ENCODE measurements at places on chromosomes 12 and 14. TPM values are rescaled to one million over a fixed set of nuclear protein-coding genes. Genes with fewer than 3 reads are reported as not detected.
A peak's percentile ranks its signal among the peaks of the same experiment; 100 is the strongest.

DNA sequence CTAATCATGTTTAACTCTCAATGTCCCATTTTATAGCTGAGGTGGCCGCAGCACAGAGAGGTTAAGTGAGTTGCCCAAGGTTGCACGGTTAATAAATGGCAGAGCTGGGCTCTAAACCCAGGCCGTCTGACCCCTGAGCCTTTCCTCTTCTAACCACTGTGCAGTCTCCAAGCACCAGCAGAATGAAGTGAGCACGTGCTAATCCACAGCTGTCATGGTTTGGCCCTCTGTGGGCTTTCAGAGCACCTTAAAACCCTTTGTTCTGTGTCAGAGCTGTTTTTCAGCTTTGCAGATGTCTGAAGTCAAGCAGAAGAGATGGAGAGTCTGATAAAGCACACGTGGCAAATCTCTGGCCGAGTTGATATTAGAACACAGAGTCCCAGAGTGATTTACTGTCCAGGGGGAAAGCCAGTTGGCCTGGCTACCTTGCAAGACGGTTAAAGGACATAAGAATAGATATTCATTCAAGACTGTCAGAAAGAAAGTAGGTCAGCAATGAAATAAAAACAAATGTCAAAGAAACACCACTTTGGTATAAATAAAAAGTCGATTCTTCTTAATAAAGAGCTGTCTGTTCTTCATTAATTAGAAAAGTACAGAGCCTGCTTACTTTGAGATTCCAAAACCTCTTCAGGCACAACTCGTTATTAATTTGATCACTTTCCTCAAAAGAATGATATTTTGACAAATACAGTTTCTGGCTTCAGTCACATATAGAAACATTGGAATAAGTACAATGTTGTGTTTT is 107.3 kb downstream of the CRADD start:
- peak overlapping the region; percentile 83 for H3K27ac ChIP-seq
- H3K4me1 ChIP-seq = peaks cover 3% of the 10 kb centered on the region
- DNase-seq = peak; percentile 48
- no peaks in the 10 kb centered on the region for H3K36me3 ChIP-seq
- no peak overlapping the region for H3K4me3 ChIP-seq

DNA sequence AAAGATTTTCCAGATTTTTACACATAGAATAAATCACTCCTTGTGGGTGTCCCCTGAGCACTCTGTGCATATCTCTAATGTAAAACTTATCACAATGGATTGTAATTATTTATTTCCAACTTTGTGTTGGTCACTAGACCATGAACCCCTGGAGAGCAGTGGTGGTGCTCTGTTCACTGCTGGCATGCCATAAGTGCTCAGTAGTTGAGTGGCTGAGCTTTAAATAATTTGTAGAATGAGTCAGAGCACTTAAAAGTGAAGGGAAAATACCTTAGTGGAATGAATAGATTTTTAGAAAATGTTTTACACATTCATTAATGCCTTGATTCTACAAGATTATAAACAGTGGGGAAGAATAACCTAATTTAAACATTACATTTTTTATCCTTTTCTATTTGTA is 6.3 kb downstream of the MGAT4C start:
- no peaks in the 10 kb centered on the region for H3K4me1 ChIP-seq
- H3K27ac ChIP-seq = no peak overlapping the region
- no peaks in the 10 kb centered on the region for H3K36me3 ChIP-seq
- DNase-seq = no peak
- no peak overlapping the region for H3K4me3 ChIP-seq

DNA sequence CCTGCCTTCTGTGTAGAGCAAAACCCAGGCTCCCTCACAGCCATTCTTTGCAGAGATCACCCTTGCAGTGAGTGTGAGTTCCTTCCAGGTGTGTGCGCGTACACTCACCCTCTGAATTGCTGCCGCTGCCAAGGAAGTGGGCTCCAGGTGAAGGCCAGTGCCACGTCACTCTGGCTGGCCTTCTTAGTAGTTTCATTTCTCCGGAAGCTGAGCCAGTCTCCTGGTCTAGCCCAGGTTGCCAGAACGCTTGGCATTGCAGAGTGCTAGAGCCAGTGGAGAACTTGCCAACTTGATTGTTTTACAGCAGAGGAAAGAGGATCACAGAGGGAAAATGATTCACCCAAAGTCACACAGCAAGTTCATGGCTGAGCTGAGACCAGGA is 11.0 kb downstream of the CBLN3 start:
- H3K27me3 ChIP-seq = no peaks in the 10 kb centered on the region
- no peak overlapping the region for H3K4me3 ChIP-seq
- H3K27ac ChIP-seq = peak overlapping the region; percentile 60
- H3K4me1 ChIP-seq = peaks cover 12% of the 10 kb centered on the region
- no peaks in the 10 kb centered on the region for H3K36me3 ChIP-seq
- peak; percentile 78 for DNase-seq

GRCh38 chr12:54040148-54040494 is 7.3 kb downstream of the HOXC5 start:
- no peaks in the 10 kb centered on the region for H3K36me3 ChIP-seq
- H3K27me3 ChIP-seq = peaks cover 100% of the 10 kb centered on the region
- H3K27ac ChIP-seq = no peak overlapping the region
- H3K4me1 ChIP-seq = no peaks in the 10 kb centered on the region
- no peak overlapping the region for H3K4me3 ChIP-seq
- no peak for DNase-seq

DNA sequence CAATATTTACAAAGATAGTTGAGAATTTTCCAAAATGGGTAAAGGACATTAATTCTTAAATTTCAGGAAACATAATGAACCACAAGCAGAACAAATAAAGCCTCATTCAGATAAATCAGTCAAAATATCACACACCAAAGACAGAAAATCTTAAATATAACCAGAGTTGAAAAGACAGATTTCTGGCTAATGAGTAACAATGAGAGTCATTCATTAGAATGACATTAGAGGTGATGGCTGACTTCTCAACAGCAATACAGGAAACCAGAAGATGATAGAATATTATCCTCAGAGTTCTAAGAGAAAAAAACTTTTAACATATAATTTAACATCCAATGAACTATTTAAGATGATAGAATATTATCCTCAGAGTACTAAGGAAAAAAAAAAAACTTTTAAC is 124.2 kb downstream of the DENND5B start:
- H3K4me3 ChIP-seq = no peak overlapping the region
- H3K27me3 ChIP-seq = no peaks in the 10 kb centered on the region
- H3K36me3 ChIP-seq = no peaks in the 10 kb centered on the region

- H3K27ac ChIP-seq = no peak overlapping the region
- peaks cover 83% of the 10 kb centered on the region for H3K36me3 ChIP-seq
- no peaks in the 10 kb centered on the region for H3K4me1 ChIP-seq
- no peaks in the 10 kb centered on the region for H3K27me3 ChIP-seq
Observed at GRCh38 chr12:109487181-109488050, 10.0 kb downstream of the UBE3B start.

- no peak for DNase-seq
- H3K36me3 ChIP-seq = no peaks in the 10 kb centered on the region
- no peak overlapping the region for H3K27ac ChIP-seq
- no peaks in the 10 kb centered on the region for H3K27me3 ChIP-seq
- H3K4me3 ChIP-seq = no peak overlapping the region
Observed at GRCh38 chr14:74977164-74977900, 21.9 kb upstream of the PGF start.

DNA sequence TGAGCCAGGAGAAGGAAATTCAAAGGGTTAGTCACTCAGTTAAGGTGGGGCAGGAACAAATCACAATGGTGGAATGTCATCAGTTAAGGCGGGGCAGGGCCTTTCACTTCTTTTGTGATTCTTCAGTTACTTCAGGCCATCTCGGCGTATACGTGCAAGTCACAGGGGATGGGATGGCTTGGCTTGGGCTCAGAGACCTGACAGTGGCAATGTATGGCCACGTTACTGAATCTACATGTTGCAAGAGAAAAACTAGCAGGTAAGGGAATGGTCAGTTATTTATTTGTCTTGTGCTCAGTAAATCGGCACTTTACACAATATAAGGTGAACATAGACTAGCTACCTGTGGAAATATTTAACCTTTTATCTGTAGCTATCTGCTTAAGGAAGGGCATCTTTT is 11.9 kb downstream of the SLCO1B3 start:
- H3K4me3 ChIP-seq = no peak overlapping the region
- H3K4me1 ChIP-seq = no peaks in the 10 kb centered on the region
- H3K27ac ChIP-seq = no peak overlapping the region
- DNase-seq = no peak
- H3K36me3 ChIP-seq = no peaks in the 10 kb centered on the region

- no peak for DNase-seq
- no peak overlapping the region for H3K4me3 ChIP-seq
- no peaks in the 10 kb centered on the region for H3K4me1 ChIP-seq
- H3K27me3 ChIP-seq = no peaks in the 10 kb centered on the region
- H3K27ac ChIP-seq = no peak overlapping the region
Observed at GRCh38 chr12:981176-981828, 9.7 kb upstream of the ERC1 start.

DNA sequence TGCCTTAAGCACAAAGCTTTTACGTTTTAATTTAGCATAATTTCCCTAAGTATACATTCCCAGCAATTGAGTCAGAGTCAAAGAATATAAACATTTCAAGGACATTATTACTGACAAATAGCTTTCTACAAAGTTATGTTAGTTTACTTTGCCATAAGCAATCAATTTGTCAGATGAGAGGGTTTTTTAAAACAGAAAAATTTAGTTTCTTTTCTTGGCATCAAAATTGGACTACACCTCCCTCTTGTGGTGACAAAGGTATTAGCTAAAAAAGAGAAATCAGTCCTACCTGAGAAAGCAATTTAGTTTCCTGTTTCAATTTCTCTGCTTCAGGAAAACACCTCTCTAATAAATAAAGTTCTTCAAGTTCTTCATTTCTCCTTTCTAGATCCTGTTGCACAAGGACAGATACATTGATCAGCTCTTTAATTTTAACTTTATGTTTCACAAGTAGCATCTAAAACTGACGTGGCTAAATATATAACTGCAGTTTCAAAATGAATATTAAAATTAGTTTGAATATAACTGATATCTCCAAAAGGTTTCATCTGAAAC is 39.9 kb downstream of the DNAI7 start:
- no peaks in the 10 kb centered on the region for H3K36me3 ChIP-seq
- no peak overlapping the region for H3K4me3 ChIP-seq
- DNase-seq = no peak
- peaks cover 6% of the 10 kb centered on the region for H3K4me1 ChIP-seq

DNA sequence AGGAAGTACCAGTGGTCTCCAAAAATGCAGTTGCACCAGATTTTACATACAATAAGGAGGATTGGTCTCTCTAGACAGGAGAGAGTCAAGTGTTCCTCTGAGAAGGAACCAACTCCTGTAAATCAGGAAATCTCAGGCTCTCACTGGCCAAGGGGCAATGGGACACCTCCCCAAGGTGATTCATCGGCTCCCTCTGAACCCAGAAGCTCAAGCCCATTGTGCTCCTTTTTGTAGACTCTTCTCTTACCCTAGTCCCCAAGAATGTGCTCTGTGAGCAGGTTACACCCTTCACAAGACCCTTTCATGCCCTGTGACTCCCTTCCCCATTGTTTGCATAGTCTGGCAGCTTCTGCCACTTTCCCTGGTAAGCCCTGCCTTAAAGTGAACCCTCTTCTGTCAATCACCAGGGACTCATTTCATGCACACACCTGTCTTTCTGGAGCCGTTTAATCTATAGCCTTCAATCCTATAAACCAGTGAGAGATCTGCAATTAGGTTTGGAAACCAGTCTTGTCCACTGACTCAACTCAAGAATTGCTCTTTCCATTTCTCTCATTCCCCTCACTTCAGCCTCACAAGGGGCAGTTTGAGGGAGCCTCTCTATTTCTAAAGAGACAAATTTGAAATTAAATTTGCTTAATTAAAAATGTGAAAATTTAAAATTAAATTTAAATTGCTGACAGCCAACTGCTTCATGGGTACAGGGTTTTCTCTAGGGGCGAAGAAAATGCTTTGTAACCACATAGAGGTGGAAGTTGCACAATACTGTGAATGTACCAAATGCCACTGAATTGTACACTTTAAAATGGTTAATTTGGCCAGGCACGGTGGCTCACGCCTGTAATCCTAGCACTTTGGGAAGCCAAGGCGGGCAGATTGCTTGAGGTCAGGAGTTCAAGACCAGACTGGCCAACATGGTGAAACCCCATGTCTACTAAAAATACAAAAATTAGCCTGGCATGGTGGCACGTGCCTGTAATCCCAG is 38.3 kb upstream of the LTA4H start:
- DNase-seq = no peak
- H3K4me3 ChIP-seq = no peak overlapping the region
- H3K27me3 ChIP-seq = no peaks in the 10 kb centered on the region
- H3K36me3 ChIP-seq = no peaks in the 10 kb centered on the region
- no peak overlapping the region for H3K27ac ChIP-seq

GRCh38 chr14:56724013-56724412 is 86.3 kb downstream of the OTX2 start:
- no peaks in the 10 kb centered on the region for H3K4me1 ChIP-seq
- H3K36me3 ChIP-seq = no peaks in the 10 kb centered on the region
- H3K27me3 ChIP-seq = no peaks in the 10 kb centered on the region
- no peak overlapping the region for H3K27ac ChIP-seq
- no peak overlapping the region for H3K4me3 ChIP-seq
- DNase-seq = no peak

- no peak for DNase-seq
- H3K27me3 ChIP-seq = no peaks in the 10 kb centered on the region
- no peaks in the 10 kb centered on the region for H3K4me1 ChIP-seq
- H3K4me3 ChIP-seq = no peak overlapping the region
- H3K36me3 ChIP-seq = no peaks in the 10 kb centered on the region
Observed at GRCh38 chr14:95380350-95381042, 60.8 kb upstream of the CLMN start.

DNA sequence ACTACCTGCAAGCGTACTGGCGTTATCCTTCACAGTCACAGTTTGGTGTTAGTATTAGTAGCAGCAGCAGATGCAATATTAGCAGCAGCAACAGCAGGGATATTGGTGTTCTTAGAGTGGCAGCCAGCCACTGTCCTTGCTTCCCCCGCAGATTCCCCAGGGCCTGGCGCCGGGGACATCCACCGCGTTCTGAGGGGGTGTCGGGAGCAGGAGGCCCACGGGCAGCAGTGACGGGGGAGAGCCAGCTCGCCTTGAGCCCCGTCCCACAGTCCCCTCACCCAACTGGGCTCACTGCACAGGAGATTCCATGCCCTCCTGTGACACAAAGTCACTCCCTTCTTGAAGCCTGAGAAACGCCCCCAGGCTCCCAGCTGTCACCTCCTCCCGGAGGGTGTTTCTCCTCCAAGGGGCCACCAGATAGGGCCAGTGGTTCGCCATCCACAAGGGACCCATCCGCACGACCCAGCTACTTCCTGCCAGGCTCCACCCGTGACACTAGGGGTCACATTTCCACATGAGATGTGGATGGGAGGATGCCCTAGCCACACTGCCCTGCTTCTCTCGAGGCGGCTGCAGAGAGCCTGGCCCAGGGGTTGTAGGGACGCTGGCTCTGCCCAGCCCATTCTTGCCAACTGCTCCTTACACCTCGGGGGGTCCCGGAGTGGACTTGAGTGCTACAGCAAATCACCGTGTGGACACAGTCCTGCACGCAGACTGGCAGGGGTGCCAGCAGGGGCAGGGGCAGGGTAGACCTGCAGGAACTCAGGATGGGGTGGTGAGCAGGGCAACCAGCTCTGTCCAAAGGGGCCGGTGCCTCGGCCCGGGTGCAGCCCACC is 123.1 kb downstream of the PIWIL1 start:
- H3K36me3 ChIP-seq = no peaks in the 10 kb centered on the region
- no peak overlapping the region for H3K27ac ChIP-seq
- no peak for DNase-seq

Gene RHNO1
- 5.4 TPM for total RNA-seq

Gene RERG
- 5.2 TPM for total RNA-seq

Gene MMP14
- total RNA-seq = 59.5 TPM

Gene MAGOHB
- total RNA-seq = 8.1 TPM

Gene CEP170B
- 64.4 TPM for total RNA-seq

Gene AQP6
- 0.41 TPM for total RNA-seq

Gene DCN
- total RNA-seq = 133 TPM

Gene CLEC4D
- not detected for total RNA-seq
